ENCODE measurements at places on chromosomes 3 and 15.

DNA sequence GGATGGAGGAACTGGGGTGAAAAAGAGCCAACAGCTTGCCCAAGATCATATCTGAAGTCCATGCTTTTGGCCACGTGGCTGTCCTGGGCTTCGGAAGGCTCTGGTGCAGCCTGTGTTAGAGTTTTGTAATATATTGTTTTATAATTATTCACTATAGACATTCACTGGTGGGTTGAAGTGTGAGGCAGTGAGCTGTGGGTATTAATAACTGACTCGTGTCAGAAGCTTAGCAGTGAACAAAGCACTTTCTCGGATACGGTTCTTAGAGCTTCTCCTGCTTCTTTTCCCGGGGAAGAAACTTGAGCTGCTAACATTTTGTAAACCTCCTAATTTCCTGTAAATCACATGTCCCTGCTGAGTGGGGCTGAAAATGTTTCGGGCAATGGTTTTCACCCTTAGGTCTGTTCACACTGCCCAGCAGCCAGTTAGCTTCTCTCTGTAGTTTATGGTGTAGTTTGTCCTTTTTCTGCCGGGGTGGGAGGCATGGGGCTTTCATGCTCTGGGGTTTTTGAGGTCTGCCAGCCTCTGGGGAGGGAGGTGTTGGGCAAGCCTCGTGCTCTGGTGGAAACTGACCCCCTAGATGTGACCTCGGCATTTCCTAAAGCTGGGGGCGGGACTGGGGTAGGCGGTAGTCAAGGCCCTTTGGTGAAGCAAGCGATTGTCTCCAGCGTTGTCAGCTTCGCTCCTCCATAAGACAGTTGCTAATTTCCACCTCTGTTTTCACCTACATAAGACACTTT is 1.7 kb downstream of the MRAS start:
- DNase-seq = no peak

- DNase-seq = no peak
These were observed 235.4 kb downstream of the NFKBIZ start for GRCh38 chr3:102084704-102085103.

DNA sequence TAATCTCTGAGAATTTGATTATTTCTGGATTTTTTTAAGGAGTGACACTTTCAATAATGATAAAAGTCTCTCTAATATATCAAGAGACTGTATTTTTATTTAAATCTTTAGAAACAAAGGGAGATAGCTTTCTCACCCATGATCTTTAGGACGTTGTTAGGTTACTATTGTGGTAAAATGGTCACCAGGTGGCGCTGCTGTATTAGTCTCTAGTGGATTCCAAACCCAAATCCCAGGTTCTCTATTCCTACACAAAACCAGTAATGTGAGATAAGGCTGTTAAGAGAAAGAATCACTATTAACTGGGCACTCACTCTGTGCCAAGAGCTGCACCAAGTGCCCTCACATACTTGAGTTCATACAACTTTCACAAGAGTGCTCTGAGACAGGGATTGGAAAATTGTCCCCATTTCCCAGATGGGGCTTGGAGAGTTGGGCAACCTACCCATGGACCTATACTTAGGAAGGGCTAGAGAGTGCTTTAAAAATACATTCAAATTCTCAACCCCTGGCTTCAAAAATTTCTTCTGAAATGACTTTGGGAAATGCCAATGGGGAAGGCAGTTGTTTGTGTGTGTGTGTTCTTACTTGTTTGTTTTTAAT is 593.4 kb upstream of the TGFBR2 start:
- no peak for DNase-seq

DNA sequence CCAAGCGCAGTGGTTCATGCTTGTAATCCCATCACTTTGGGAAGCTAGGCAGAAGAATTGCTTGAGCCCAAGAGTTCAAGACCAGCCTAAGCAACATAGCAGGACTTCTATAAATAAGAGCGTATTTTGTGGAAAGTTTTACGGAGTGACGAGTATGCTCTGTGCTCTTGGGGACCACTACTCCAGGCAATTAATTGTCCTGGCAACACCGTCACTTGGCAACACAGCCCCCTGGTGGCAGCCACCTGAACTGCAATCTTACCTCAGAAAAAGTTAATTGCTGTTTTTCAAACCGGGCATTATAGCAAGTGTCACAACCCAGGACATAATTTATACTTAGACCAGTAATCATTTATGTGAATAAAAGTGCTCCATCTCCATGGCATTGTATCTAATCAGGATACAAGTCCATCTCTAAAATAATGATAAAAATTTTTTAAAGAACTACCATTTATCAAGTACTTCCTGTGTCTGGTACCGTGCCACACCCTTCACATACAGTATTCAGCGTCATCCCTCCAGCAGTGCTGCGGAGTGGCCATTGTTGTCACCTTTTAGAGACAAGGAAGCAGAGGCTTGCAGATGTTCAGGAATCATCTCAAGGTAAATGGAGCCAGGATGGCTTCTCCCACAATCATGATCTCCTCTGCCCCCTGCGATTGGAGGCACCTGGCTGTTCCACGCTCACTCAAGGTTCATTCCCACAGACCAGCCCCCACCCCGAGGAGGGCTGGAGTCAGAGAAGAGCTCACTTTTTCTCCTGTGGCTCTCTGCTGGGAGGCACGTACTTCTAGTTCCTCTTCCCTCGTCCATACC is 34.5 kb downstream of the PLA2G4D start:
- DNase-seq = no peak

- no peak for DNase-seq
These were observed 139.5 kb downstream of the MEIS2 start for GRCh38 chr15:36960947-36961227.

DNA sequence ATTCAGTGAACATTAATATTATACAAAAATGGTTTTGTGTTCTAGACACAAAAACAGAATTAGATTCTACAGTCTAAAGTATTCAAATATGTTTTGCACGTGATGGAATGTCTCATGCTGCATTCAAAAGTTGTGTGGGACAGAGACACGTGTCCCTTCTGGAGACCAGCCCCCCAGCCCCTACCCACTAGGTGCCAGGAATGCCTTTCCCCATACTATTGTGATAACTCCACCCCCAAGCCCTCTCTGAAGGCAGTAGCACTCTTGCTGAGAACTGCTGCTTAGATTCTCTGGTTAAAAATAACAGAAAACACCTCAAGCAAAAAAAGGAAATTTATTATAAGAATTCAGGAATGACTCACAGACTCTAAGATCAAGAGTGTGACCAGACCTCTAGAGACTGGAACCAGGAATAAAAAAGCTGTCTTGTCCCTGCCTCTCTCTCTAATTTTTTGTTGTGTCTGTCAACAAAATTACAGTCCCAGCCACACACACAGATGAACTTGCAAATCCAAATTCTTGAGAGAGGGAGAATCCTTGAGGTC is 57.7 kb downstream of the PXYLP1 start:
- DNase-seq = no peak

DNA sequence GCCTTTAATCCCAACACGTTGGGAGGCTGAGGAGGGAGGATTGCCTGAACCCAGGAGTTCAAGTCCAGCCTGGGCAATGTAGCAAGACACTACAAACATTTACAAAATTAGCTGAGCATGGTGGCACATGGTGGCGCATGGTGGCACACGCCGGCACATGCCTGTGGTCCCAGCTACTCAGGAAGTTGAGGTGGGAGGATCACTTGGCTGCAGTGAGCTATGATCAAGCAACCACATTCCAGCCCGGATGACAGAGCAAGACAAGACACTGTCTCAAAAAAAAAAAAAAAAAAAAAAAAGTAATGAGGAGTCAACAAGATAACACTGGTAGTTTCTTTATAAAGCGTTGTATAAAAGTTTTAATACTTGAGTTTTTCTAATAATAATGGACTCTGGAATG is 10.1 kb downstream of the FEZF2 start:
- DNase-seq = no peak

DNA sequence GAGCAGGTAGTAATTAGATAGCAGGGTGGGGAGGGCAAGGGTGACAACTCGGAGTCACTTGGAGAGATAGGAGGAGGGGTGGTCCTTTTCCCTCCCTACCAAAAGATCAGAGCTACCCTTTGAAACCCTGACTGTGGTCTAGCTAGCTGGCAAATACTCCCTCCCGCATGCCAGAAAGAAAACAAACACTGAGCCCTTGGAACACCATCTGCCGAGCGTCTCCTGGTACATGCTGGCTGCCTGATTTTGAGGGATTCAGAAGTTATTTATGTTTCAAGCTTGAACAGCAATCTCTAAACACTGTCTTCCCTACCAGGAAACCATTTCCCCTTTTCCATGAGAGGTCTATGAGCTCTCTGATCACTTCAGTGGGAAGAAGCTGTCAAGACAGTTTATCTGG is 291.6 kb upstream of the CFAP20DC start:
- no peak for DNase-seq

GRCh38 chr3:29333576-29333975 is 52.7 kb downstream of the RBMS3 start:
- DNase-seq = no peak

Data from esophagus squamous epithelium (tissue), 5 donors.